ENCODE measurements at places on chromosomes 16 and 17.

DNA sequence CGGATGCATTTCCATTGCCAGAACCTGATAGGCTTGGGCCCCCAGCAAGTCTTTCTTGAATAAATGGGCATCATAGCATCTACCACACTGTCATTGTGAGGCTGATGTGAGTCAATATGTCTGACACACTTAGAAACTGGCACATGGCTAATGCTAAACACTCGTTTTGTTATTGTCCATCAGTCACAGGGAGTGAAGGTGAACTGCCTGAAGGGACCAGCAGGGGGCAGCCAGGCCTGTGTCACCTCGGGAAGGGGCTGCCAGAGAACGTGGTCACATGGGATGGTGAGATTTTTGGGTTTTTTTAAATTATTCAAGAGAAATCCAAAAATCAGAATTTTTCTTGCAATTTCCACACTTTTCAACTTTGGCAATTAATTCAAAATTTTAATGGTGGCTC is 831 bp upstream of the RCVRN start:
- DNase-seq = no peak

- peak; percentile 41 for DNase-seq
Observed at GRCh38 chr17:75633486-75634375, 497 bp downstream of the SMIM5 start.

GRCh38 chr16:86299882-86300610 is 210.3 kb upstream of the FOXF1 start:
- DNase-seq = no peak

DNA sequence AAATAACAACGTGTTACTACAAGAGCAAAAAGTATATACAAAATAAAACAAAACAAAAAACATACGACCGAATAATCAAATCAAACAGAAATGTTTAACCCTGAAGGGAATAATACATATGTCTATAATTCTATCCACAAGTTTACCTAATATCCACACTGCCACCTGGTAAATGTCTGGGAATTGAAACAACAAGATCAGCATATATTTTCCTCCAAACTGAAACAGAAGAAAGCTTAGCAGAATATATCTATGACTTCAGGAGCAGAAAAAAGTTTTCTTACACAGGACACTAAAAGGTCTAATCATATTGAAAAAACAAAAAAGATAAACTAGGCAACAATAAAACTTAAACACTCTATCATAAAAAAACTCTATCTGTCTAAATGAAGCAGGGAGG is 404.0 kb downstream of the CDH11 start:
- DNase-seq = no peak

GRCh38 chr16:58727028-58727781 is 6.9 kb downstream of the GOT2 start:
- no peak for DNase-seq

GRCh38 chr16:47036201-47036600 is 62.7 kb upstream of the DNAJA2 start:
- DNase-seq = no peak

- no peak for DNase-seq
Observed at GRCh38 chr16:57403965-57404817, at the start of gene CCL17. TSS of gene CCL17 (plus strand) at chr16:57404767. CDS start at chr16:57413933, 9,166 bp downstream.

DNA sequence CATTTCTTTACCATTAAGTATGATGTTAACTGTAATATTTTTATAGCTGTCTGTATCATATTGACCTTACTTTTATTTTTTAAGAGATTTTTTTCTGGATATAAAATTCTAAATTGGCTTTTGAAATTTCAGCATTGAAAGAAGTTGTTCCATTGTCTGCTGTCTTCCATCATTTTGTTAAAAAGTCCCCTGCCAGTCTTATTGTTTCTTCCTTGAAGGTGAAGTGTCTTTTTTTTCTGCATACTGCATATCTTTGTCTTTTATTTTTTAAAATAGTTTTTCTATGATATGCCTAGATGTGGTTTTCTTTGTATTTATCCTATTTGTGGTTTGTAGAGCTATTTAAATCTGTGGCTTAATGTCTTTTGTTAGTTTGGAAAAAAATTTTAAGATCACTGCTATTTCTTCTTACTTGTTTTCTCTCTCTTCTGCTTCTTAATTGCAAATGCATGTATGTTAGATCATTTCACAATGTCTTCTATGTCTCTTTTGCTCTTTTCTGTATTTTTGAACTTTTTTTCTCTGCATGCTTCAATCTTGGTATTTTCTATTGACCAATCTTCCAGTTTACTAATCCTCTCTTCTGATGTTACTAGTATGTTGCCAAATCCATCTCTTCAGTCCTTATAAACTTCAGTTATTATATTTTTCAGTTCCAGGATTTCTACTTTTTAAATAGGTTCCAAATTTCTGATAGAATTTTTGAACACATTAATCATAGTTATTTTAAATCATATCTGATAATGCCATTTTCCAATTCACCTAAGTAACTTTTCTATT is 20.2 kb downstream of the IL21R start:
- no peak for DNase-seq

- DNase-seq = no peak
Observed at GRCh38 chr16:31267332-31268032, 7.7 kb downstream of the ITGAM start.

DNA sequence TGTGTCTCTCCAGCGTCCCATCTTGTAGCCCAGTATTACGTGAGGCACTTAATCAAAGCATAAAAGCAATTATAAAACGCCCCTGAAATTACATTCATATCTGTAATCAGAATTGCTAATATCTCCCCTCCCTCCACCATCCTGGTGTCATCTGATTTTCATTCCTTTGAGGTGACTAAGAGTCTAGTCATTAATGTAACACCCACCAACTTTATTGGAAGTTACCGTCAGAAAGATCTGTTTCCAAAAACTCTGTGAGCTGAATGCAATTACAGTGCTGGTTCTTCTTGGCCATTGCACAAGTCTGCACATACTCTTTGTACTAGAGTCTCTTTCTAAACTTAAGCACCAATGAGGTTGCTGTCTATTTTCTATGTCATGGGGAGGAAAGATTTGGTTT is 12.5 kb upstream of the MAF start:
- no peak for DNase-seq

DNA sequence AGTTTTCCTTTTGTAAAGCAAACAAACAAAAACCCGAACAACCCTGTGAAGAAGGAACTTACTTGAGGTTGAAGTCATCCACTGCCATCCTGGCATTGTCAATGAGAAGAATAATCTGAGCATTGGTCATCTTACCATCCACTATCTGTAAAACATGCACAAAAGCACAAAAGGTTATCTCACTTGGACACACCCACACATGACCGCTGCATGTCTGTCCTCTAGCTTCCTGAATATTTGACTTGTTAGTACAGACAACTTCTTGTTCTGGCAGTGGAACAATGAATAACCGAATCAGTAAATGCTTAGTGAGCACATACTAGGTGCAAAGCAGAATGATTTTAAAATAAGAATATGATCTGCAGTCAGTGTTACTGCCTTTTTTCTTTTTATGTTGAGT is 6.1 kb downstream of the KRT23 start:
- no peak for DNase-seq

GRCh38 chr16:82071421-82071820 is 36.4 kb downstream of the HSD17B2 start:
- no peak for DNase-seq

GRCh38 chr17:83091257-83092141 is 12.1 kb downstream of the METRNL start:
- no peak for DNase-seq

DNA sequence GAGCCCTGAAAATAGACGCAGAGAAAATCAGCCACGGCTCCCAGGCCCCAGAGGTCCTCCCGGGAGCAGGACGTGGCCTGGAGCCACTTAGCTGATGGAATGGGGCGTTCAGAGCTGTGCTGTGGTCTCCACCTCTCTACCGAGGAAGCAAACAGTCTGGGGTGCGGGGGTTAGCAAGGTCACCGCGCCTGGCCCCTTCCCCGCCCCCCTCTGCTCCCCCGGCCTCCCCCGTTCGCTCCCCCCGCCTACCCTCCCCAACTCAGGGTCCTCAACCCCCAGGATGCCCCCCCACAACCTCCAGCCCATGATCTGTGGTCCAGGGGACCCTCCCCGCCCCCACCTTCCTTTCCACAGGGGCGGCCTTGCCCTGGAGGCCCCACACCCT is 20.6 kb upstream of the C1QTNF8 start:
- no peak for DNase-seq

DNA sequence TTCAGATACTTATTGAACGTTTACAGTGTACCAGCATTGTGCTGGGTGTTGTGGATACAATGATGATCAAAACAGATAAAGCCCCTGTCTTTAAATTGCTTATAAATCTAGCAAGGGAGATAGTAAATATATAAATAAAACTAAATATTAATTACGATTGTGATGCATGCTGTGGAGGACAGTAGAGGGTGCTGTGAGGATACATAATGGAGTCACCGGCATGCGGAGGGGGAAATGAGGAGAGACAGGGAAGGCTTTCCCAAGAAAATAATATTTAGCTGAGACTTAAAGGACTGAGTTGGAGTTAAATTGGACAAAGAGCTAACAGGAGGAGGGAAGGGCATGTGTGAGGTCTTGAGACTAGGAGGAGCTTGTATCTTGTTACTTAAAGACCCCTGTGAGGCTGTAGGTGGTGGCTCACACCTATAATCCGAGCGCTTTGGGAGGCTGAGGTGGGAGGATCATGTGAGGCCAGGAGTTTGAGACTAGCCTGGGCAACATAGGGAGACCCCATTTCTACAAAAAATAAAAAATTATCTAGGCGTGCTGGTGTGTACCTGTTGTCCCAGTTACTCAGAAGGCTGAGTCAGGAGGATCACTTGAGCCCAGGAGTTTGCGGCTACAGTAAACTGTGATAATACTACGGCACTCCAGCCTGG is 2.4 kb downstream of the DHRS7B start:
- no peak for DNase-seq

- no peak for DNase-seq
Observed at GRCh38 chr16:13436641-13437412, 483.1 kb upstream of the ERCC4 start.

- DNase-seq = no peak
Observed at GRCh38 chr16:58614212-58614611, 15.4 kb downstream of the CNOT1 start.

DNA sequence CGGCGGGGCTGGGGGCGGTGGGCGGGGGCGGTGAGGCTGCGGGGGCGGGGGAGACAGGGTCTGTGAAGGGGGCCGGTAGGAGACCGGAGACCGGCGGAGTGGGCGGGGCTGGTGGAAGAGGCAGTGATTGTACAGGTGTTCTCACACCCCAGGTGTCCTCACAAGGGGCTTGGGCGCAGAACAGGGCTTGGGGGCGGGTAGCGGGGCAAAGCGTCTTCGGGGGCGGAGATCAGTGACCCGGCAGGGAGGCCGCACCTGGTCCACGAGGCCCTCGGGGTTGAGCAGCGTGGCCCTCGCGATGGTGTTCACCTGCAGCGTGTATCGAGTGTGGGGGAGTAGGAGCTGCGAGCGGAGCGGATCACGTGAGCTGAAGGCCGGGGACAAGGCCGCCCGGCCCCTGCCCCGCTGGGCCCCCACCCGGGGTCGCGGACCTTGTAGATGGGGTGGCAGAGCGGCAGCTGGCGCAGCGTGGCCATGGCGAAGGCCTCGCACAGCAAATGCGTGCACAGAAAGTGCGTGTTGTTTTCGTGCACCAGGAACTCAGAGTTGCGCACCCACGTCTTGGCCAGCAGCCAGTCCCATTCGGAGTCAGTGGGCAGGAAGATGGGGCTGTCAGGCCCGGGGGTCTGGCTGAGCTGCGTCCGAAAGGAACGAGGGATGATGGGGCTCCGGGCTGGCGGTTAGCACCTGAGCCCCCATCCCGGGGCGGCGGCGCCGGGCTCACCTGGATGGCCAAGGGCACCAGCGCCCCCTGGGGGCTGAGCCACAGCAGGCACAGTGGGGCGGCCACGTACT is 8.5 kb downstream of the ALOXE3 start:
- peak; percentile 68 for DNase-seq

DNA sequence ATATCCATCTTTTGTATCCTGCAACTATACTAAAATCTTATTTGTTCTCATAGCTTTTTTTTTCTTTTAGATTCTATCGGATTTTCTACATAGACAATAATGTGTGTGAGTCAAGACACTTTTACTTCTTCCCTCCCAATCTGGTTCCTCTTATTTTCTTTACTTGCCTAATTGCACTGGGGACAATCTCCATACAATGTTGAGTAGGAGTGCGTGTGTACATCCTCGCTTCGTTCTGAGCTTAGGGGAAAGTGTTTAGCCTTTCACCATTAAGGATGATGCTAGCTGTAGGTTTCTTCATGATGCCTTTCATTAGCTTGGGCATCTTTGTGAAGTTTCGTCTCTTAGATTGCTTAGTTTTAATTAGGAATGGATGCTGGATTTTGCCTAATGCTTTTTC is 2.9 kb downstream of the SPATA32 start:
- DNase-seq = no peak

DNA sequence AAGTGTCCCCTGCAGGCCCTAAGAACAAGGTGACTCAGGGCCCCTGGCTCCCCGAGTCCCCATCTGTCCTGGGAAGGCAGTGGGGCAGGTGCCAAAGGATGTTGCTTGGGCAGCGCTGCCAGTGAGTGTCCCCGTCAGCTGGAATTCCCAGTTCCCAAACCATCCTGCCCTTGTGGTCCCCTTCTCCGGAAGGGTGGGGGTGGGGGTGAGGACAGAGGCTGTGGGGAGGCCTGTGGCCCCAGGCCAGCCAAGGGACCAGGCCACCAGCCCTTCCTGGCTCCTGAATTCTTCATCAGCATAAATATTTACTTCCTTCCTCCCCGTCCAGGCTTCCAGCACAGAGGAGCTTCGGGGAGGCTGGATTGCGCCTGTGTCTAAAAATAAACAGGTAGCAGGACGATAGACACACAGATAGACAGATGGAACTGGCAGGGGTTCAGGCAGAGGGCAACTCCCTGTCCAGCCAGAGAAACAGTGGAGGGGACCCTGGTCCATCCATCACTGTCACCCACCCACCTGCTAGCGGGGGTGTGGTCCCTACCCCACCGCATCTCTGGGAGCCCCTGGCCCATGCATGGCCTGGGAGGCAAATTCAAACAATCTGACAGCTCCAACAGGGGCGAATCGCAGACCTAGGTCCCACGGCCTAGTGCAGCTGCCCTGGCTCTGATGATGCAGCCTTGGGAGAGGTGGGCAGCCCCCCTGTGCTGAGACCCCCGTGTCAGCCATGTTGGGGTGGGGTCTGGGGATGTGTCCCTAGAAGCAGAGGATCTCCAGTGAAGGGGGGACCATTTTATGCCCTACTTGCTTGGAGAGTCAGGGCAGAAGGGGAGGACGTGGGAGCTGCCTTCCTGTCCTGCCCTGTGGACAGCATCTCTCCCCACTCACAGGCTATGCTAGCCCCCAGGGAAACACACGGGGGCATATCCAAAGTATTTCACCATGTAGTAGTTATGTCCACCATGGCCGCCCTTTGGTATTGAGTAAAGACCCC is 13.2 kb downstream of the GLIS2 start:
- no peak for DNase-seq

DNA sequence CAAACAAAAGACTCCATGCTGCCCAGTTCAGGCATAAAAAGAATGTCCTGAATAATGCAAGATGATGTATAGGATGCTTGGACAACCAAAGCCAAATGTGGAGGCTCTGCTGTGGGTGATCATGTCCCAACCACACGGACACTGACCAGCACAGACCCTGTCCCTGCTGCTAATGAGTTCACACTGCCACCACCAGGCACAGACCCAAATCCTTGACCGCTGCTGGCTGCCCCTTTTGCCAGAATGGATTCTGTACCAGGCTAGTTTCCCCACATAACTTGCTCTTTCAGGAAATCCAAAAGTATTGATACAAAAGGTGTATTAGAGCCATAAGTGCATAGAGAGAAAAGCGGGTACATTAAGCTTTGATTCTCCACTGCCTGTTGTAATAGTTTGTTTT is 60.9 kb downstream of the XYLT1 start:
- DNase-seq = no peak
